ENCODE measurements at places on chromosomes 4 and X. TPM values are rescaled to one million over a fixed set of nuclear protein-coding genes. Genes with fewer than 3 reads are reported as not detected.
A peak's percentile ranks its signal among the peaks of the same experiment; 100 is the strongest.

GRCh38 chrX:19886375-19886774, 1.0 kb downstream of the SH3KBP1 start:
- no peak for DNase-seq

The LUZP4 gene
- total RNA-seq = not detected

- no peak for DNase-seq
Measured at GRCh38 chrX:149495573-149496071, 9.5 kb downstream of the IDS start.

DNA sequence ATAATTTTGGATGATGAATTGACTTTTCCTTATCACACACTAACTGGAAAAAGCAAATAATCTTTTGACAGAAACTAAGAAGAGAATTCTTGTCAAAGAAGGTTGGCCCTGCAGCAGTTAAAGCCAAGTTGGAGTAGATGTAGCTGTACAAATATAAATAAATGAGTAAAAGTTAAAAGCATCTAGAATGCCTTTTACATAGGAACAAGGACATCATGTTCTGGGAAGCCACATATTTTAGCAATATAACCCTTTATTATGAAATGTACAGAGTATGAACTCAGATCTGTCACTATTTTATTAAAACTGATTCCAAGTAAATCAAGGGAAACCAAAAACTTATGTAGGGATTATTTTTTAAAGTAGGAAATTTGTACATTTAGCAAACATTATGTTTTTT, 269.4 kb upstream of the FAT4 start:
- DNase-seq = no peak

The RTL3 gene
- total RNA-seq = not detected

DNA sequence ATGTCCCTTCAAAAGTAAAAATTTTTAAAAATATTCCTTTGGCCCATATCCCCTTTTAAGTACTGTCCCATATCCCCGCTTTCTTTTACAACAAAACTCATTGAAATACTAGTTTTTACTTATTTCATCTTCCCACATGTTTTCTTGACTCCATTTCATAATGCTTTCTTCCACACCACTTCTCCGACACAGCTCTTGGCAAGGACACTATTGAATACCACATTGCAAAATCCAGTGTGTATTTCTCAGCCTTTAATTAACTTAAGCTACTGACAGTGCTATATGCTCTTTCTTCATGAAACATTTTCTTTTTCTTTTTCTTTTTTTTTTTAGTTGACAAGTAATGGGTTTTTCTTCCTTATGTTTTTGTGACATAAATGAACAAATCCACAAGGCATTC, 28.8 kb downstream of the PRDM8 start:
- no peak for DNase-seq

DNA sequence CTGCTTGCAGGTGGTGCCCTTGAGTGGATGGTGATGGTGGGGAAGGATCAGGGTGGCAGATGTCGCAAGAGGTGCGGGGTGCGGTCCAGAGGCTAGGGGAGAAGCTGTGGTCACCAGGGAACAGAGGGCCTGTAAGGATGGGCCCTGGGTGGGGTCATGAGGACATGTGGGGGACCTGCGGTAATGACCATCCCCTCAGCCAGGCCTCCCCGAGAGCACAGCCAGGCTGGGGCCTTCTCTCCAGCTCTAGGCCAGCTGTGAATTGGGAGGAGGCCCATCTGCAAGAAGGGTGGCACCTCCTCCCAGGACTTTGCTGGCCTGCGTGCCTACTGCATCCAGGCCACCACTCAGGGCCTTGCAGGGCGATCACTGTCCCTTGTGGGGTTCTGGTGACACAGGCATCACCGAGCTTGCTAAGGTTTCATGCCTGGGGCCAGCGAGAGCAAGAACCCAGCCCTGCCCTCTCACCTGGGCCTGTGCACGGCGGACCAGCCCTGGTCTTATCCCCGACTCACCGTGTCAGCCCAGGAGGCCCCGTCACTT, 34.1 kb upstream of the MXD4 start:
- peak; percentile 5 for DNase-seq

DNA sequence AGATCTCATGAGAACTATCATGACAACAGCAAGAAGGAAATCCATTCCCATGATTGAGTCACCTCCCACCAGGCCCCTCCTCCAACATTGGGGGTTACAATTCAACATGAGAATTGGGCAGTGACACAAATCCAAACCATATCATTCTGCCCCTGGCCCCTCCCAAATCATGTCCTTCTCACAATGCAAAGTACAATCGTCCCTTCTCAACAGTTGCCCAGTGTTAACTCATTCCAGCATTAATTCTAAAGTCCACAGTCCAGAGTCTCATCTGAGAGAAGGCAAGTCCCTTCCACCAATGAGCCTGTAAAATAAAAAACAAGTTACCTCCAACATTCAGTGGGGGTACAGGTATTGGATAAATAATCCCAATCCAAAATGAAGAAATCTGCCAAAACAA, 14.9 kb upstream of the CLDN34 start:
- no peak for DNase-seq

DNA sequence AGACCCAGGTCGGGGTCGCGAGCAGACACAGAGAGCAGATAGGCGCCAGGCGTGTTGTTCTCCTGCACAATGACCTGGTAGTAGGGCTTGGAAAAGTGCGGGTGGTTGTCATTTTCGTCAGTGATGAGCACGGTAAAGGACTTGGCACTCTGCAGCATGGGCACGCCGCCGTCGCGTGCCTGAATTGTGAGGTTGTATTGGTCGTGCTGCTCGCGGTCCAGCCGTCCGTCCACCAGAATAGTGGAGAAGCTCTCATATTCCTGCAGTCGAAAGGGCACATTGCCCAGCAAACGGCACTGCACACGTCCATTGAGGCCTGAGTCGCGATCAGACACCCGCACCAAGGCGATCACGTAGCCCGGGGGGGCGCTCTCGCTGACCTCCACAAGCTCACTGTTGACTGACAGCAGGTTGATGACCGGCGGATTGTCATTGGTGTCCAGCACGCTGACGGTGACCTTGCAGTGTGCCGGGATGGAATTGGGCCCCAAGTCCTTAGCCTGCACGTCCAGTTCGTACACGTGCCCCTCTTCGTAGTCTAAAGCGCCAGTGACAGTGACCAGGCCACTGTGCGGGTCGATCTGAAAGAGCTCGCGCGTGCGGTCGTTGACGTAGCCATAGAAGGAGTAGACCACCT, 2.8 kb downstream of the PCDH19 start:
- DNase-seq = no peak
